ENCODE measurements at places on chromosomes 2 and 18.

DNA sequence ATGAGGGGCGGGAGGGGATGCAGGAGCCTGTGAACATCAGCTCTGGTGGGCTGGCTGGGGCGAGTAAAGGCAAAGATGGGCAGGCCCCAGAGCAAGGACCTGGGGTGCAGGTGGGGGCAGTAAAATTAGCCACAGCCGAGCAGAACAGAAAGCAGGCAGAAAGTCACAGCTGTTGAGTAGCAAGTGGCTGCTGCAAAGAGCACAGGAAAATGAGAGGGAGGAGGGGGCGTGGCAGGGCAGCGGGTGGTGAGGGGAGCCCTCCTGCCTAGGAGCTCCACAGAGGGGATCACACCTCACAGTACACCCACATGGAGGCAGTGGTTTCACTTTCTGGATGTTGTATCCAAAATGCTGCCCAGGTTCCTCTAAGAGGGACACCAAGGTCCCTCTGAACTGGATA lies 79.6 kb downstream of the LBH start:
- DNase-seq: no peak

GRCh38 chr18:32152705-32153448 lies 37.0 kb upstream of the MEP1B start:
- DNase-seq: no peak

GRCh38 chr2:10654069-10654468 lies 35.7 kb downstream of the NOL10 start:
- no peak for DNase-seq

- DNase-seq: no peak
These were observed 46.1 kb downstream of the TMEM185B start for GRCh38 chr2:120177001-120177621.

- DNase-seq: no peak
These were observed 21.0 kb downstream of the C1QL2 start for GRCh38 chr2:119137502-119137901.

Measured in forelimb muscle (tissue), 1 donor.